Articular chondrocyte of knee joint (primary cell): ENCODE measurements at places on chromosomes 7 and 10. TPM values are rescaled to one million over a fixed set of nuclear protein-coding genes. Genes with fewer than 3 reads are reported as not detected.

Gene TAS2R41
- not detected in 2 replicates for total RNA-seq

Gene SH2D4B
- total RNA-seq: not detected in 2 replicates

Gene DOCK4
- 23.9 and 32.6 TPM in 2 replicates for total RNA-seq

Gene GBX1
- not detected in 2 replicates for total RNA-seq

Gene ARHGAP12
- 44.4 and 46.9 TPM in 2 replicates for total RNA-seq

Gene MAGI2
- 21.2 and 22.2 TPM in 2 replicates for total RNA-seq

Gene ADCY1
- total RNA-seq: 0.39 and 0.43 TPM in 2 replicates

Gene CTNNA3
- total RNA-seq: not detected in 2 replicates

Gene SRI
- 130 and 161 TPM in 2 replicates for total RNA-seq

Gene RHEB
- total RNA-seq: 94.1 and 102 TPM in 2 replicates

Gene BLVRA
- total RNA-seq: 31.0 and 36.3 TPM in 2 replicates

Gene PROSER2
- total RNA-seq: 8.1 and 8.4 TPM in 2 replicates

Gene NPTX2
- 0.43 and 1.6 TPM in 2 replicates for total RNA-seq

Gene HMX2
- not detected in 2 replicates for total RNA-seq

Gene DPYSL4
- total RNA-seq: 2.4 and 6.9 TPM in 2 replicates

Gene TET1
- 7.7 and 8.9 TPM in 2 replicates for total RNA-seq

Gene KCNMA1
- total RNA-seq: 132 and 145 TPM in 2 replicates

Gene SEPHS1
- 28.3 and 43.1 TPM in 2 replicates for total RNA-seq

Gene IL15RA
- 3.3 and 4.6 TPM in 2 replicates for total RNA-seq
